ENCODE measurements at places on chromosomes 13 and 19.

DNA sequence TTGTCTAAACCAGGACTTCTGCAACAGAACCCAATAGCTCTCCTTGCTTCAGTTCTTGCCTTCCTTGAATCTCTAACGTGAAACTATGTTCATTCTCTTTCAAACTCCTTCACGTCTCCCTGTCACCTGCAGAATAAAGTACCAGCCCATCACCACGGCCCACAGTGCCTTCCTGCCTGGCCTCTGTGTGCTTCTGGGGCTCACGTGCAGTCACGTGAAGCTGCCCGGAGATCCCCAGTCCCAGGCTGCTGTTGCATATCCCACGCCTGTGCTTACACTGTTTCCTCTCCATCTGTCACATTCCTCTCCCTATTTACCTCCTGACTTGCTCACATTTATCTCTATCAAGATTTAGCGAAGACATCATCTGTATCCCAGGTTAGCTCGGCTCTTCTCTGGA is 102.8 kb downstream of the STARD13 start:
- DNase-seq, result no peak

GRCh38 chr13:67493835-67494234 is 263.7 kb upstream of the PCDH9 start:
- no peak for DNase-seq

DNA sequence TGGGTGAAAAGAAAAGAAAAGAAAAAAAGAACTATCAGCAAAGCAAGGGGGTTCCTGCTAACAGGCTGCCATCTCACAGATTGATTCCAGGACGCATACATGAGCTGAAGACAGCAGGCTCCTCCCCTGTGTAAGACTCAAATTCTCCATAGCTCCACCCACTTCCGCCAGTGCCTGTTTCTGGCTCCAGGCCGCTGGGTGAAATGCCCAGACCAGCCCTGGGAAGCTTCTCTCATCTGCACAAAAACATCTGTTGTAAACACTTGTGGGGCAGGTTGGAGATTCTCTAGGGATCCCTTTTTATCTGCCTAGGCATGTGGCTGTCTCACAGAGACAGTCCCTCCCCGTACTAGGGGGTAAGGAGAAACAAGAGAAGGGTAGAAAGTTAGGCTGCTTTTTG is 1054.4 kb upstream of the SPRY2 start:
- no peak for DNase-seq

DNA sequence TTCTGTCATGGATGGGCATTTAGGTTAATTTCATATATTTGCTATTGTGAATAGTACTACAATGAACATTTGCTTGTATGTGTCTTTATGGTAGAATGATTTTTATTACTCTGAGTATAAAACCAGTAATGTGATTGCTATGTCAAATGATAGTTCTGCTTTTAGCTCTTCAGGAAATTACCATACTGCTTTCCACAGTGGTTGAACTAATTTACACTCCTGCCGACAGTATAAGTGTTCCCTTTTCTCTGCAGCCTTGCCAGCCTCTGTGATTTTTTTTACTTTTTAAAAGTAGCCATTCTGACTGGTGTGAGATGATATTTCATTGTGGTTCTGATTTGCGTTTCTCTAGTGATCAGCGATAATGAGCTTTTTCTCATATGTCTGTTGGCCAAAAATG is 6.5 kb downstream of the SIGLEC7 start:
- DNase-seq, result no peak

- no peak for DNase-seq
Measured at GRCh38 chr13:107866941-107867623, 348.3 kb downstream of the LIG4 start.

GRCh38 chr13:92172191-92172590 is 773.8 kb downstream of the GPC5 start:
- DNase-seq, result no peak

DNA sequence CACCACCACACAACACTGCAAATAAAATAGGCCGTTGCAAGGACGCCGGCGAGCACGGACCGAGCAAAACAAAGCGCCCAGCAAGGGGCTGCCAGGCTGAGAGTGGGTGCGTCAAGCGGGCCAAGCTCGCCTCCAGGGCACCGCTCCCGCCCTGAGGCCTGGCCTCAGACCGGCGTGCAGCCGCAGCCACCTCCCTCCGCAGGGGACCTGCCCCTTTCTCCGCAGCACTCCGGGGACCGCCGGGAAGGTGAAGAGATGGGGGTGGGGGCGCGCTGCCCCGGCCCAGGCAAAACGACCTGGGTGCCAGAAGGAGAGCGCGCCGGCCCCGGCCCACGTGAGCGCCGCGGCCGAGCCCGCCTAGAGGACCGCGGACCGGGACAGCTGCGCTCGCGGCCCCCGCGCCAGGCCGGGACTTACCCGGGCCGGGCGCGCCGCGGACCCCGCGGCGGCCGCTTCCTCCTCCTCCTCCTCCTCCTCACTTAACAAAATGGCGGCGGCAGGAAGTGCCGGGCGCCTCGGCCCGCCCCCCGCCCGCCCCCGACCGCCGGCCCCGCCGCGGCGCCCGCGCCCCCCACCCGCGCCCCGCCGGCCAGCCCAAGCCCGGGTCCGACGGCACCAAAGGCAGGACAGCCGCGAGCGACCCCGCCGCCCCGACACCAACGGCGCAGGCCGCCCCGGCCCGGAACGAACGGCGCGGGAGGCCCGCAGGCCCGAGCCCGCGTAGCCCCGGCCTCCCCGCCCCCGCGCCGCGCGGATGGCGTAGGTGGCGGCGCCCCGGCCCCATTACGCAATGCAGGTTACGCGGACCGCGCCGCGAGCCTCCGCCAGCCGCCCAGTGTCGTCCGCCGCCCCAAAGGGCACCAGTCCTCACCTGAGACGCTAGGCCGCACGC is 674 bp downstream of the BRD4 start:
- DNase-seq, result peak; percentile 63

- DNase-seq, result no peak
Measured at GRCh38 chr19:55660991-55661390, 6.2 kb downstream of the U2AF2 start.

DNA sequence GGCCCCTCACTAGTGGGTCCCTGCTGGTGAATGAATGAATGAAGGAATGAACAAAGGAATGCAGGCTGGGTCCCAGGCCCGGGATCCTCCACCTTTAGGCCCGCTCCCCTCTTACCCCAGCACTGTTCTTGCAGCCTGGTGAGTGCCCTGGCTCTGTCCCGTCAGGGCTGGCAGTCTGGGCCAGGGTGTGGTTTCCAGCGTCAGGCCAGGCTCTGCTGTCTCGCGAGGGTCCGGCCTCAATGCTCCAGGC is 317 bp downstream of the LYL1 start:
- no peak for DNase-seq

DNA sequence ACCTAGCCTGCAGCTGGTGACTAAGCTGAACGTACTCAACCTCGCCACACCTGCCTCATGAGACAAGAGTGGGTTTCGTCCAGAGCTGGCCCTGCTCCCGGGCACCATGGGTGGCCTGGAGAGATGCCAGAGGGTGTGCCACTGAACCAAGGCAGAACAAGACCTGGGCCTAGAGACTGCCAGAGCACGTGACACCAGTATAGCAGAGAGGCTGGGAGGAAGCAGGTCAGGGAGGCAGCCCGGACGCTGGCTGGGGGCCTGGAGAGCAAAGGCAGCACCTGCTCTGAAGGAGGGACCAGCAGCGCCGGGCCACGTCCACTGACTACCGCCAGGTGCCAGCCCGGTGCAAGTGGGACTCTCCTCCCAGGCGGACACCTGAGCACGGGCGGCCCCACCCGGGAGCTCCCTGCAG is 7.3 kb upstream of the C13orf46 start:
- DNase-seq, result no peak

GRCh38 chr13:21031594-21032275 is 29.7 kb downstream of the LATS2 start:
- no peak for DNase-seq

DNA sequence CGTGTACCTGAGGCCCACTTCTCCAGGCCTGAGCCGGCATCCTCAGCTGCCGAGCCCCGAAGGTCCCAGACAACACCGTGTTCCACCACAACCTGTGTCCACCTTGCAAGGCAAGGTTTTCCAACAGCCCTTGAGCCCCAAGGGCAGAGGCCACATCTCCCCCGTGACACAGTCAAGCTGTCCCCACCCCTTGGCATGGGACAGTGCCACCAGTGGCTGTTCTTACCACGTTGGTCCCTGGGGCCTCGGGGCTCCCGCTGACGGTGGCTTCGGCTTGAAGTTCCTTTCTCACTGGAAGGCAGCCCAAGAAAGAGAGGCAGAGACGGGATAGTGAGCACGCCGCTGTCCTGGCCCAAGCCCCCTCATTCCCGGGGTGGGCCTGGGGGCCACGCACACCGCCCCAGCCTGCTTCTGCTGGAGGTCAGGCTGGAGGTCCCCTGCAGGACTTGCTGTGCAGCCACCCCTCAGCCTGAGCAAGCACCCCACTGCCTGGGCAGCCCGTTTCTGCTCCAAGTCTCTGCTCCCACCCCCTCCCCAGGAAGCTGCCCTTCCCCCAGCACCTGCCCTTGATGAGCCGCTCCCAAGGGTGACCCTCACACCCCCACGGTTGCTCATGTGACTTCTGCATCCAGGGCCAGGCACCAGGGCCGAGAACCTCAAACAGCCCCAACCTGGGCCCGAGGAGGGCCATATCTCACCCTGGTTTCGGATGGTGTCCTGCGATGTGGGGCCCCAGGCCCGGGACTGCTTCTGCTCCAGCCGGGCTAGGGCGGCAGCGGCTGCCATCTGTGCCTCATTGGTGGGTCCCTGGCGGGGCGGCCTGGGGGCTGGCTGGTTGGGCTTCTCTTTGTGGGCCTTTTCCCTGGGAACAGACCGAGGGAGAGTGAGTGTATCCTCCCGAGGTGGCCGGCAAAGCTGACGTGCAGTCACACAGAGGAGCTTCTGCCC is 4.1 kb downstream of the UBXN6 start:
- no peak for DNase-seq

DNA sequence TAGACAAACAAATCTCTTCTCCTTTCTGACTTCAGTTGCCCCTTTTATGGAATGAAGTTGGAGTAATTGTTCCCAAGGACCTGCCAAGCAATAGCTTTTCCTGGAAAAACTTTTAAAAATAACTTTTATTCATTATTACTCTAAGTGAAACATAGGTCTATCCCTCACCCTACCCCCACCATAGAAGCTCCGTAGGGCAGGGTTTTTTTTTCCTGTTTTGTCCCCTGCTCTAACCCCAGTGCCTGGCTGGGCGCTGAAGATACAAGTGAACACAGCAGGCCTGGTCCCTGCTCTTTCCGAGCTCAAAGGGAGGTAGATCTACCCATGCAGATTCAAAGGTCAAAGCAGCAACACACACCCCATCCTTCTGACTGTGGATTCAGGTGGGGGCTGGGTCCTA is 8.7 kb upstream of the GNG8 start:
- no peak for DNase-seq

Data from stimulated activated effector memory CD8-positive, alpha-beta T cell treated with anti-CD3 and anti-CD28 coated beads, Interleukin-12 subunit alpha, Interleukin-12 subunit beta, amount 100 ng/mL, for 72 hours (primary cell).